Fibroblast of skin of back (primary cell): ENCODE measurements at places on chromosomes 5 and 9.

- DNase-seq: no peak
These were observed 4.3 kb upstream of the TCOF1 start for GRCh38 chr5:150353032-150353675.

- no peak for DNase-seq
These were observed 61.6 kb downstream of the GADD45G start for GRCh38 chr9:89666364-89666763.

GRCh38 chr9:129989740-129990139 is 53.2 kb downstream of the FNBP1 start:
- DNase-seq: peak; percentile 88

DNA sequence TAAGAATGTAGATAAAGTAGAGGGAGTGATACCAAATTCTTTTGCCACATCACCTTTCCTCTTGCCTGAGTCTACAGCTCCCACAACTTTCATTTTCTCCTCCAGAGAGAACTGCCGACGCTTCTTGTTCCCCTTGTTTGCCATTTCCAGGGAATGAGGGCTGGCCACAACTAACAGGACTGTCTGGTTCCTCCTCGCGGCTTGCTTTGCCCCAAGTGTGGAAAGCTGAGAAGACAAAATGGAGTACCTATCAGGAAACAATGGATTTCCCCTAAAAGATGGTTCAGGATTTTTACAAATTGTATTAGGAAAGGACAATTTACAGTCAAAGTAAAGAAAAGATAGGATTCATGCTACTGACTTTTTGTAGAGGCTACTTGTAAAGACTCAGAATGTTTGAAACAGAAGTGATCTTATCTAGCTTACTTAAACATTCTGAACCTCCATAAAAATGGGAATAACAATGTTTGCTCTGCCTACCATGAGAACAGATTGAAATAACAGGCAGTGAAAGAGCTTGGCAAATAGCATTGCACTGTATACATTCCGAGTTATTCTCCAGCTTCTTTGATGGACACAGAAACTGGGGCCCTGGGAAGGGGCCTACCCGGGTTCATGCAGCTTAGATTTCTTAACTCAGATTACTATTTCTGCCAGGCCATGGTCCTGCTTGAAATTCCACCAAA is 4.1 kb downstream of the TIGD6 start:
- no peak for DNase-seq

GRCh38 chr9:126617823-126618165 is 4.1 kb downstream of the LMX1B start:
- DNase-seq: no peak

DNA sequence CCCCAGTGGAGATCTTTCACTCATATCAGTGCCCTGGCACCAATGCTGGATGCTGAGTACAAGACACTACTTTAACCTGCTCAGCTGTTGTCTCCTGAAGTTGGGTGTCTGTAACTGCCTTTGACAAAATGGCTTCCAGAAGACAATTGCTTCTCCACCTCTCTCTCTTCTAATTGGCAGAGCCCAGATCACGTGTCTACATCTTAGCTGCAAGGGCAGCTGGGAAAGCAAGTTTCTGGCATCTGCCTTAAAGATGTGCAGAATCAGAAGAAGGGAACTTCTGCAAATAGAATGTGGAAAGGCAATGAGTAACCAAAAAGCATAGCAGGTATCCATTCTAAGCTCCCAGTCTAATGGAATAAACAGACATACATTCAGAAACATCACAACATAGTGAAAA is 81.1 kb downstream of the PDZD2 start:
- no peak for DNase-seq

DNA sequence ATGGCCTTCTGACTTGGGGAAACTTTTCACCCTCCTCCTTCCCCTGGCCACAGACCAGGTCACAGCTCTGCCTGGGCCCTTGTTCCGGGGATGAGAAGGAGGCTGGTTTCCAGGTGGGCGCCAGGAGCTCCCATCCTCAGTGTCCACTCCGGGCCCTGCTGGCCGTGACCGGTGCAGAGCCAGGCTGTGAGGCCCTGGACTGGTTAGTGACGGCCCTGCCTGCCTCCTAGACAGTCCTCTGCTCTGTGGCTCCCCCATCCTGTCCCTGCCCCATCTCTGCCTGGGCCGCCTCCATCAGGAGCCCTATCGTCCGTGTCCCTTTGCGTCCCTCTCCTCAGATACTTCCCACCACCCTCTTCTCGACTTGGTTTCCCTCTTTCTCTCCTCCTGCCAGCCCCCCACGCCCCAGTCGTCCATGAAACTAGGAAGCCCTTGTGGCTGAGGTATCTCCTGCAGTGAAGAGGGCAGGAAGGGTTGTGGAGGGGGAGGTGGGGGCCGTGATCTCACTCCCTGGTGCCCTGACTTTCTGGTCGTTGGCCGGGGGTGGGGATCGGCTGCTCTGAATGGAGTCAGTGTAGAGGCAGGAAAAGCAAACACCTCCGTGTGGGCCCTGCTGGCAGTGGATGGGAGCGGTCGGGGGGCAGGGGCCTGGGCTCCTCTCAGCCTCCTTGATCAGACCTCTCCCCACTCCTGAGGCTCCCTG is 15.4 kb upstream of the CERCAM start:
- DNase-seq: no peak

DNA sequence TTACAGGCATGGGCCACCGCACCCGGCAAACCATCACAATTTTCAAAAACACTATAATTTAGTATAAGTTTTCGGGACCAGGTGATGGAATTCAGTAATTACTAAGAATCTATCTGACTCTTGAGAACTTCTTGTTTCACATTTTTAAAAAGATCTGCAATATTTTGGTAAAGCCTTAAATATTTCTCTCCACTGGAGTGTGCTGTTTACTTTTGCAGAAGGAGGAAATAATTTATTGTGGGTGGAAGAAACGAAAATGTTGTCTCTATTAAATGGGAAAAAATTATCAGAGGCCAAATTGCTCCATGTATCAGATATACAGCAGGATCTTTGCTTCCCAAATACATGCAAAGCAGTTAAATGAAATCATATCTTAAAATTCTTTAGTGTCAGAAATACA is 566.8 kb upstream of the CYLC2 start:
- peak; percentile 1 for DNase-seq

DNA sequence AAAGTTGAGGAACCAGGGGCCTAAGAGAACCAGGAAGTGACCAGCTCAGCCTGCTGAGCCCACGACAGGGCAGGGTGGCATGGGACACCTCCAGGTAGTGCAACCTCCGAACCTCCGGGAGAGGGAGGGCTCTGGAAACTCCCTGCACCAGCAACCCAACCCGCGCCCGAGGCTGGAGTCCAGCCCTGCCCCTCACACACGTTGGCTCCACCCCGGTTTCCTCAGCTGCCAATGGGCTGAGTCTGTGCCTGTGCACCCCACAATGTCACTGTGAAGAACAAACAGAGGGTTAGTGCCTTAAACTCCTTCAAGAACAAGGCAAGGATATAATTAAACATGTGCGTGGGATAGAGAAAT is 17.0 kb upstream of the UNC5A start:
- no peak for DNase-seq

DNA sequence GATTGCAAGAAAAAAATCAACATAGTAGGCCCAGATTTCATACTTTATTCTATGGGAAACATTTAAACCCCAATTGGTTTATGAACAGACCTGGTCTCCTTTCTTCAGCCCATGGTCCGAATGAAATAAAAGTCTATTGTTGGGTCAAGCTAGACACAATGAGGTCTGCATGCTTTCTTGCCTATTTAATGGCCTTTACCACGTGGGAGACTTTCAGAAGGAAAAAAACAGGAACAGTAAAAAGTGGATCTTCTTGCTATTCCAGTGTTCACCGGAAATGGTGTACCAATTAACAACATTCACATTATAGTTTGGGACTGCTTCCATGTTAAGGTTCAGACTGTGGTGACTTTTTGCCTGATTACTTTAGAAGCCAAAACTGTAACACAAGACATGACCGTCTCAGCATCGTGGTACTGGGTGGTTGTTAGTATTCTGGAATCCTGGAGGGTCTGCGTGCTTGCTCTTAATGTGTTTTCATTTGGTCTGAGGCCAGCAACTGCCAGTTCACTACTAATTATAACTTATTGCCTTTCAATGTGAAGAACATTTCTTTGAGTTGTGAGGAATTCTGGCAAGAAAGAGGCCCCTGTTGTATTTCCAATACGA is 85.4 kb upstream of the PRRC1 start:
- no peak for DNase-seq

- peak; percentile 20 for DNase-seq
These were observed 18.3 kb downstream of the ACTL7B start for GRCh38 chr9:108837530-108837929.

DNA sequence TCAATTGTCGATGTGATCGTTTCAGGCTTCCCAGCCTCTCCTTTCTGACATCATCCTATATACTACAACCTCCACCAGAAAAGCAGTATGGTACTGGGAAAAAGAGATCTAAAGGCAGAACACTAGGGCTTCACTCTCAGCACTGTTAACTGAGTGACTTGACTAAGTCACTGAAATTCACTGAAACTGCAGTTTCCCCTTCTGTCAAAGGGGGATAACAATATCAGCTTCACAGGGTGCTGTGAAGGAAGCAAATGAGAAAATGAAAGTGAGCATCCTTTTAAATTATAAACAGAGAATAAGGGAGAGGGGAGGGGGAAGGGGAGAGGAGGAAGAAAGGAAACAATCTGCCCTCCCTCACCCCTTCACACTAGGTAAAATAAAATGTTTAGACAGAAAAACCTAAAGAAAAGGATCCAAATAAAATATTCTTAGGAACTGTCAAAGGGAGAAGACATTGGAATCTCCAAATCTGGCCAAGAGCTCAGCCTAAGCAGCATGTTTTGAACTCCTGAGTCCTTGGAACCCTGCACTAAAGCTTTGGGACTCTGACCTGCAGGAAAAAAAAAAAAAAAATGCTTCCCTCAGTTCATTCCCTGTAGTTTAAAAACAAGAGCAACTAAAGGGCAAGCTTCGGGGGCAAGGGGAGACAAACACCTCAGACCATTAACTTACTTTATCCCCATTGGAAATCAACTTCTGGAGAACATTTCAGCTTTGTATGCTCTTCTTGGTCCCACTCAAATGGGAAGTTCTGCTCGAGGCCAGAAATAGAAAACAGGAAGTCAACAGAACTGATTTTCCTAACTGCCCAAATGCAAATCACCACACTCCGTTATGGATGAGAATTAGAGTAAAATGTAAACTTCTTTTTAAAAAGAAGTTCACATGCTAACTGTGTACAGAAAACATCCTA is 178.3 kb downstream of the DEPDC1B start:
- no peak for DNase-seq

DNA sequence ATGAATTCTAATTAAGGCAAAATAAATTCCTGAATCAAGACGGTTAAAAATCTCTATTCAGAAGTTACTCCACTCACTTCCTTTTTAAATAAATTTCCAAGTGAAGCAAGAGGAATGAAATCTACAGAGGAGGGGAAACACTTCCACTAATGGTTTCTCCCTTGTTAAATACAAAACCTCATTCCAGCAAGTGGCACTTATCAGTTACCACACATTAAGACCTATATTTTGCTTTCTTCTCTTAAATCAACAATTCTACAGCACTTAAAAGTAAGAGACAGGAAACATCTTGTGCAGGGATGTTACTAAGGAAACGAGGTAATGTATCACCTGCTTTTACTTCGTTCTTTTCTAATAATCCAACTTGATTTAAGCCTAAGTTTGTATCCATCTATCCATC is 172.6 kb downstream of the RAPGEF6 start:
- DNase-seq: no peak

DNA sequence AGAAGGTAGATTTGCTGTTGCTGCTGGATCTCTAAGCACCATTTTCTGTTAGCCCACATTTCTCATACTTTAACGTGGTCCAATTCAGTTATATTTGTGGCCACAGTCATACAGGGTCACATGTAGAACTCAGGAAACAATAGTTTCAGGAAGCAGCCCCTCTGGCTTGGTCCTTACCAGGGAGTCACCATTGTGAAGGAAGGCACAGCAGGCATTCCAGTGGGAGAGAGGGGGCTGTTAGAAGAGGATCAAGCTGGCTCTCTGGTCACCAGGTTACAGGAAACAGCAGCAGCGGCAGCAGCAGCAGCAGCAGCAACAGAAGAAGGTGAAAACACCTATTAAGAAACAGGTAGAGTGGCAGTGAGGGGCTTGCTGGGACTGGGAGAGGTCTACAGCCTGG is 14.5 kb downstream of the C9orf43 start:
- DNase-seq: no peak

- DNase-seq: no peak
These were observed 67.0 kb downstream of the GABBR2 start for GRCh38 chr9:98641695-98642094.
